SK-N-SH (cell line): ENCODE measurements at places on chromosomes 3 and 15. TPM values are rescaled to one million over a fixed set of nuclear protein-coding genes. Genes with fewer than 3 reads are reported as not detected.
A peak's percentile ranks its signal among the peaks of the same experiment; 100 is the strongest.

CD86 gene
- polyA plus RNA-seq, result not detected in 2 replicates

RHOV gene
- 0.49 and 0.62 TPM in 2 replicates for polyA plus RNA-seq

ABCC5 gene
- 25.9 and 40.6 TPM in 2 replicates for polyA plus RNA-seq

RTP4 gene
- 0.16 TPM in 2 replicates for polyA plus RNA-seq

PHLDB2 gene
- polyA plus RNA-seq, result 18.0 and 23.3 TPM in 2 replicates

LRRIQ4 gene
- polyA plus RNA-seq, result not detected in 2 replicates

LRTM1 gene
- 0.03 TPM in 1 of 2 replicates, not detected in the other for polyA plus RNA-seq

TARS3 gene
- 3.5 and 3.9 TPM in 2 replicates for polyA plus RNA-seq

CHRM5 gene
- polyA plus RNA-seq, result 0.03 TPM in 1 of 2 replicates, not detected in the other

DNA sequence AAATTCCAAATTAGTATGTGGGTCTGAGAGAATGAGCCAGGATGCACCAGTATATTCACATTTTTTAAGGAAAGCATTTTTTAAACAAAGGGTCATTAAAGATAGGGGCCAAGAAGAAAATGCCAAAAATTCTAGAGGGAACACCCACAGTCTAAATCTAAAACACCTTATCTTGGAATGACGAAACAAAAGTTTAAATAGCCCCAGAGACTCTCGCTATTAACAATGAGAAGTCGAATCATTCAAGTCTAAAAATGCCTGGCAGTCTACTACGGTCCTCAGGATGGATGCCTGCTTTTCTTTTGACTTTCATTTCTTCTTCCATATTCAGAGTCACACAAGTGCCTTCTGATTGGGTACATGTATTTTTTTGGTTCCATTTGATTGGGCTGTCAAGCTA, 66.3 kb downstream of the SSUH2 start:
- no peak for DNase-seq

DNA sequence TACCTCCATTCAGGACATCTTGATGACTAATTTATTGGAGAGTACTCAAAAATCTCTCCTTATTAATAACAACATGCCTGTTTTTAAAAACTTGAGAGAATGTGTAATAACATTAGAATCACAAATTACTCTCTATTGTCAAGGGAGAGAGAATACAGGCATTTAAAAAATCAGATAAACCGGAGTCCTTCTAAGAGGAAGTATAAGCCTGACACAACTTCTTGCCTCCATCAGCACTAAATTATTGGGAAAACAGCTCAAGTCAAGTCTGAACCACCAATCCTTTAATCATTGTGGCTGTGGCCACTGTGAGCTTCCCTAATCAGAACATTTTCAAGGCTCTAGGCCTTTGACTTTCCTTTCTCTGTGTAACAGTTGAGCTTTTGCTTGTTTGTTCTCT, 38.0 kb downstream of the SSR3 start:
- no peak for DNase-seq

DNA sequence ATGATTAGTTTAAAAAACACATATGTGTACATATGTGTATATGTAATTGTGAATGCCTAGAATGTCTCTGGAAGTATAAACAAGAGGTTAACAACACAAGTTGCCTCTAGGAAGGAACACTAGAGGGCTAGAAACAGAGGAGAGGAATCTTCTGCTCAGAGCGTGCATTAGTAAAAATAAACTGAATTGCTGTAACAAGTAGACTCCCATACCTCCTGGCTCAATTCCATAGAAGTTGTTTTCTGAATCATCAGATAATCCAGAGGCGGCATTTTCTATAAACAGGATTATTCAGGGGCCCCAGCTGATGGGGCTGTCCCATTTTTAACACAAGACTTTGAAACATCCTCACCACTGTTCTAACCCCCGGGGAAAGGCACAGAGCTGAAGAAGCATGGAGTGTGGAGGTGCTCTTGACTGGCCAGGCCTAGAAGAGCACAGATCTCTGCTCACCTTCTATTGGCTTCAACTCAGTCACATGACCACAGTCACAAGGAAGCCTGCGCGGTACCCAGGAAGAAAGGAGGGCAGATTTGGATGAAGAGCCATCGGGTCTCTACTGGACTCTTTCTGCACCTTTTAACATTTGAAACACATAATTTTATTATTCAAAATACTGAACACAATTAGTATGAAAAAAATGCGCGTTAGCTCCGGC, 145.7 kb downstream of the TLE3 start:
- DNase-seq, result no peak

DNA sequence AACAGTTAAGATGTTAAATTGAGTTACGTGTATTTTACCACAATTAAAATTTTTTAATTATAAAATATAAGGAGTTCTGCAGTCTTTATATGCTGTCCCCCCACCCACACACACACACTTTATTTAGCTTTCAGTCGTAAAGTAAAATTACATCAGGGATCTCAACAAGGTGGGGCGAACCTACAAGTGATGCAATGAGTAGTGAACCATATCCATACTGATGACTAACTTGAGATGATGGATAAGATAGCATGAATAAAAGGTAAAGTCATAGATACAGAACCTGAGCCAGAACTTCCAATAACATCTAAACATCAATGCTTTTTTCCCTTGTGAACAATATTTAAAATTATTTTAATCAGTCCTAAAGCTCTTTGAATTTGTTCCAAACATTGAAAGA, 77.2 kb downstream of the VPS13C start:
- no peak for DNase-seq

- peak; percentile 93 for DNase-seq
These were observed 11.7 kb upstream of the DUSP7 start for GRCh38 chr3:52068055-52068571.

- DNase-seq, result peak; percentile 87
These were observed 59.3 kb downstream of the CYP11A1 start for GRCh38 chr15:74307827-74308811.

- no peak for DNase-seq
These were observed 5.9 kb upstream of the STRA6 start for GRCh38 chr15:74208496-74208895.

DNA sequence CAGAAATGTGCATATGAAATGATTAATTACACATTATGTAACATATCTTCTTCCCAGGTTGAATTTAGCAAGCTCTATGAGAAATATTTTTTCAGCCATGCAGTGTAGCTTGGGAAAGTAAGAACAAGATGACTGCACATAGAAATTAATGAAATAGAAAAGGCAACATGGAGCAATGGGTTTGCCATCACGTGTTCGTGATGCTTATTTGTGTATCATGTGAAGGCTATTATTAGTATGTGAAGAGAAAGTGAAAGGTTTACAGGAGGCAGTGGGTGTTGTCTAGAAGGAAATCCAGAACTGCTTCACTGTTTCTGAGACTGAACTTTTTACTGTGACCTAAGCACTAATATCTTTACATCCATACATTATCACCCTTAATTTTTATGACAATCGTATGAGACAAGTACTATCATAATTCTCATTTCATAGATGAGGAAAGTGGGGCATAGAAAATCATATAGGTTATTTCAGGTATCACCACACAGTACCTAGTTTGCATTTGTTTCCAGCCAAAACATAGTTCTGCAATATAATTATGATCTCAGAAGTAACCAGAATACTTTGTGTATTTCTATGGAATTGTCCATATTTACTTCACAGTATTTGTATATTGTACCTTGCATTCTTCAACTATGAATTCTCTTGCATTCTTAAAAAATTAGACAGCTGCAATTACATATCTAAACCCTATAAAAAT, 14.9 kb downstream of the SERPINI1 start:
- no peak for DNase-seq

DNA sequence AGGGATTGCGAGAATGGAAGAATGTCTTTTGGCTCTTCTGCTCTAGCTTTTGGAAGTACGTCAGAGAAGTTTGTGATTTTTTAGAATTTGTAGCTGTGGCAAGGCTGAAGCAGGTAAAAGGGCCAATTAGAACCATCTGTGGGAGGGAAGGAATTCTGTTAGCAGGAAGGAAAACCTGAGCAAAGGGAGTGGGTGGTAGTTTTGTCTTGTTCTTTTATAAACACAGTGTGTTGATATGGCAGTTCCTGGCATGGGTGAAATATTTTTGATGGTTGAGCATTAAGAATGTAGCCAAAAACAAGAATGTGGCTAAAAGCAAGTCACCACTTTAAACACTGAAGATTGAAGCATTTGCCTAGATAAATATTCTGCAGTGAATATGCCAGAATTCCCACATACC, 23.8 kb downstream of the DAG1 start:
- DNase-seq, result no peak

DNA sequence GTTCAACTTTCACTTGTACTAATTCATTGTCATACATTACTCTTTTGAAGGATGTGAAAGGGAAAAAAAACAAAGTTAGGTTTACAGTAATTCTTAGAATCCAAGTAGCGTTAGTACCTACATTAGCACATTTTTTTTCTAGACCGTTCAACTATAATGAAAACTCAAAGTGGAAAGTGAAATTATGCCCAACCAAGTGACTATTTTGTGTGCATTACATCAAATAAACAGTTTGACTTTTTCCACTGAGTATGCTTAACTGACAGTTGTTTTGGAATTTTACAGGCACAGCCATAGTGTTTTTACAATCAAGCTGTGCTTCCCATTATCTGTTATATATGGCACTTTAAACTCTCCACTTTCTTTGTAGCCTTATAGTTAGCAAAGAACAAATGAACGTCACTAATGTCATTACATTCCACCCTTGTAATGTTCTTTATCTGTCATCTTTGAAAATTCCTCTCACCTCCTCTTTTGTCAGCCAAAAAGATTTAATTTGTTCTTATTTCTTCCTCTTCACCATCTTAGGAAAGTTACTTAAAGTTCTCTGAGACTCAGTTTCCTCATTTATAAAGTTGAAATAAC, 142.3 kb upstream of the SOX2 start:
- DNase-seq, result no peak

- DNase-seq, result no peak
These were observed 28.9 kb downstream of the FANCD2 start for GRCh38 chr3:10055097-10055496.

DNA sequence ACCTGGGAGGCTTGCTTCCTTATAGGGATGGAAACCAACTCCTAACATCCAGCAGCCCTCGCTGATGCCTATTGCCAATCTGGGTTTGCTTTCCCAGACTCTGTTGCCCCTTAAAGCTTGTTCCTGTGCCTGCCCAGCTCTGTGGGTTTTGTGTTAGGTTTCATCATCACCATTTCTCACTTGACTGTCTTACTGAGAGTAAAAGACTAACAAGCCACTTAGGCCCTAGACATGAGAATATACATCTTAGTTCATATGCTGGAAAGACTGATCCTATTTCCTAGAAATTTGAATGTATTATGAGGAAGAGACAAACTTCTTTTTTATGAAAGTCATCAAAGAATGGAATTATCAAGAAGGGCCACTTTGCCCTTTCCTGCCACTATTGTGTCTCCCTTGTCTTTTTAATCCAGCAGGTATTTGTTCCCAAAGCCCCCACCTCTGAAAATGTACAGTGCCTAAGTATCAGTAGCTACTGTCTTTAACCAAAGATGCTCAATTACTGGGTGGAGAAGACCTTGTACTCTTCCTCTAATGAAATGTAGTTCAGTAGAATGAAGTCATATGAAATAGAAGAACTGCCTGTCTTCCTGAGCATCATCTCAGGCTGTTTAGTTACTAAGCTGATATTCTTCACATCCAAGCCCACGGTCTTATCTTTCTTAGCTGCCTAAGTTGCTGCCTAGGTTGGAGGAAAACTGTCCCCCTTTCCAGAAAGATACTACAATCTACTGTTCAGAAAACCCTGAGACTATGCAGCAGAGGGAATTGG, 59.8 kb upstream of the ZPLD1 start:
- DNase-seq, result no peak

- no peak for DNase-seq
These were observed 114.2 kb upstream of the TJP1 start for GRCh38 chr15:29936353-29937049.

GRCh38 chr3:62727536-62727935, 147.7 kb downstream of the CADPS start:
- no peak for DNase-seq

- peak; percentile 84 for DNase-seq
These were observed 34.3 kb downstream of the ZBTB38 start for GRCh38 chr3:141402476-141403171.

DNA sequence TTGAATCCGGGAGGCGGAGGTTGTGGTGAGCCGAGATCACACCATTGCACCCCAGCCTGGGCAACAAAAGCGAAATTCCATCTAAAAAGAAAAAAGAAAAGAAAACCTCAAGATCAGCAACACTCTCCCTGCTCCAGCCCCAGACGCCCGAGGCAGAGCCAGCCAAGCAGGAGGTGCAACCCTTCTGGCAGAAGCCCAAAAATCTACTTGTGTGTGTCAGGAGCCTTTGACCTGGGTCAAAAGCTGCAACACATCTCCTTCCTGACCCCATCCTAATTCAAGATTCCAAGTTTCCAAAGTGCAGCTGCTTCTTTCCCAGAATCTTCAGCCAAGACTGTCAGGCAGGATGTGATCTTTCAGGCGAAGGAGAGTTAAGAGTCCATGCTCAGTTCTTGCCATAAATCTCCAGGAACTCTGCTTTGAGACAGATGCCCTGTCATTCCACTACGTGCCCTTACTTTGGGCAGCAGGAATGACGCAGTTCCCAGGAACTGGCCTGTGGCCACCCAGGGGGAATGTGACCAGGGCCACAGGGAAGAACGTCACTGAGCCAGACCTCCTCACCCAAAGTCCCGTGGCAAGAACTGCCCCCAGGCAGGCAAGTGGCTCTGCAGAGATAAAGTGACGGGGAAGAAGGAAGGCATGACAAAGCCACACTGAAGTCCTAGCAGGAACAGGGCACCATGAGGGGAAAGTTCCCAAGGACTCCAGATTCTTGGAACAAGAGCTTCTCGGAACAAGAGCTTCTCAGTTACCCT, 39.4 kb downstream of the SH3BP5 start:
- no peak for DNase-seq

GRCh38 chr3:42277676-42278075, 11.7 kb upstream of the CCK start:
- DNase-seq, result peak; percentile 70

GRCh38 chr3:9064850-9065249, 101.6 kb upstream of the RAD18 start:
- no peak for DNase-seq

DNA sequence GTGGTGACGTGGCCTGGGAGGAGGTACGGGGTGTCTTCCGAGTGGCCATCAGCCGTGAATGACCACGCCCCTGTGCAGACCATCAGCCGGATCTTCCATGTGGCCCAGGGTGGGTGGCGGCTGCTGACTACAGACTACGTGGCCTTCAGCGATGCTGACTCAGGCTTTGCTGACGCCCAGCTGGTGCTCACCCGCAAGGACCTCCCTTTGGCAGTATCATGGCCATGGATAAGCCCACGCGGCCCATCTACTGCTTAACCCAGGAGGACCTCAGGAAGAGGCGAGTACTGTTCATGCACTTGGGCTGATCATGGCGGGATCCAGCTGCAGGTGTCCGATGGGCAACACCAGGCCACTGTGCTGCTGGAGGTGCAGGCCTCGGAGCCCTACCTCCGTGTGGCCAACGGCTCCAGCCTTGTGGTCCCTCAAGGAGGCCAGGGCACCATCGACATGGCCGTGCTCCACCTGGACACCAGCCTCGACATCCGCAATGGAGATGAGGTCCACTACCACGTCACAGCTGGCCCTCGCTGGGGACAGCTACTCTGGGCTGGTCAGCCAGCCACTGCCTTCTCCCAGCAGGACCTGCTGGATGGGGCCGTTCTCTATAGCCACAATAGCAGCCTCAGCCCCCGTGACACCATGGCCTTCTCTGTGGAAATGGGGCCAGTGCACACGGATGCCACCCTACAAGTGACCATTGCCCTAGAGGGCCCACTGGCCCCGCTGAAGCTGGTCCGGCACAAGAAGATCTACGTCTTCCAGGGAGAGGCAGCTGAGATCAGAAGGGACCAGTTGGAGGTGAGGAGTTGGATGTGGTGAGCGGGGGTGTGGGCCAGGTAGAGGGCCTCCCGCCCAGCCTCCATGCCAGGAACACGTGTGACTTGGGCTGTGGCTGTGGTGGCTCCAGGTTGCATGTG, 178.4 kb downstream of the TBC1D2B start:
- DNase-seq, result no peak

- no peak for DNase-seq
These were observed 2.6 kb downstream of the LTF start for GRCh38 chr3:46462111-46462510.
